Activated CD4-positive, CD25-positive, alpha-beta regulatory T cell (primary cell): ENCODE measurements at places on chromosomes 12 and 14.

GRCh38 chr12:67525617-67525884, 123.0 kb upstream of the DYRK2 start:
- DNase-seq: no peak

DNA sequence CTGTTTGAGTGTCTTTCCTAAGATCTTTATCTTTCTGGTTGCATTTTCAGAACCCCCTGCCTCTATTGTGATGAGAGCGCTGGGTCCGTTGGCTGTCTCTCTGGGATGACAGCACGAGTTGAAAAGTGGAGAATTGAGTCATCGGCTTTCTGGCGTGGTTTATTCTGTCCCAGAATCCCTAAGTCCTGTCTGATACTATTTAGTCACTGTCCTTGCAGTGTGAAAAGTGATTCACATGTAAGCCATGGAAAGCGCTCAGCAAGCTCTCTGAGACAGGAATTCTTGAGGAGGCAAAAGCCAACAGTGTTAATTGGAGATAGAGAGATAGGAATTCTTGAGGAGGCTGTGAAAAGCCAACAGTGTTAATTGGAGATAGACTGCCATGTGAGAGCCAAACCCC, 121.7 kb downstream of the CHST11 start:
- DNase-seq: no peak

GRCh38 chr14:74671789-74672188, 41.1 kb downstream of the AREL1 start:
- no peak for DNase-seq

- DNase-seq: no peak
Measured at GRCh38 chr14:73747379-73748211, 33.4 kb upstream of the PNMA1 start.

GRCh38 chr14:69360438-69361108, 37.5 kb downstream of the ERH start:
- no peak for DNase-seq

- no peak for DNase-seq
Measured at GRCh38 chr14:26765301-26765700, 167.5 kb upstream of the NOVA1 start.

- DNase-seq: no peak
Measured at GRCh38 chr12:131441060-131441396, 269.9 kb upstream of the SFSWAP start.

GRCh38 chr14:104919993-104920315, 4.7 kb upstream of the PLD4 start:
- DNase-seq: no peak

DNA sequence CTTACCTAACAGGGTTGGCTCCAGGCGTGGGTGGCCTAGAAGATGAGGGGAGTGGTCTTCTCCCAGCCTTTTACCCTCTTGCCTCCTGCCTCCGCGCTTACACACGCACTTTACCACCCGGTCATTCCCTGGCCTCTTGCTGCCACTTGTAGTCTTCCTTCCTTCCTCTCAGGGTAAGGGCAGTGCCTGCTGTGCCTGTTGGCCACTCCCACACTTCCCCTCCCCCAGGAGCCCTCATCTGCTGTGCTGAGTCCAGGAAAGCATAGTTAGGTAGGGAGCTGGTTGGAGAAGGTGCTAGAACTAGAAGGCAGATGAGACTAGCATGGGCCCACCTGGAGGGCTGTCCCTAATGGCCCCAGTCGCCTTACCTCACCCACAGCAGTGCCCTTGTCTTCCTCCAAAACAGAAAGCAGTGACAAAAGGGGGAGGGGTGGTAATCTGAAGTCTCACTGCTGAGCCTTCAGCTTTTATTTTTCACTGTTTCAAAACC, 54.3 kb upstream of the SRSF5 start:
- DNase-seq: no peak

DNA sequence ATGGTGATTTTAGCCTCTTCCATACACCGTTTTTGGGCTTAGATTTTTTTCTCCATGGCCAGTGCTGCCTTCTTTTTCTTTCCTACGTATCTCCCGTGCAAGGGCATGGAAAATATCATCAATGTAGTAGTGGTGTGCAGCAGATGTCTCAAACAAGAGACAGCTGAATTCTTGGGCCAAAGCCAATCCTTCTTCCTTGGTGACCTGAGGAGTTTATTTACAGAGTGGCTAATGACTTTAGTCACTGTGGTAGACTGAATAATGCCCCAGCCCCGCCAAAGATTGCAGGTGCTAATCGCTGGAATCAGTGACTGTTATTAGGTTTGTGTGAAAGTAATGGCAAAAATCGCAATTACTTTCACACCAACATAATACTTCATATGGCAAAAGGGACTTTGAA, 235.5 kb upstream of the NOS1 start:
- DNase-seq: no peak

- no peak for DNase-seq
Measured at GRCh38 chr12:53756300-53757100, 4.7 kb upstream of the CISTR start.

- no peak for DNase-seq
Measured at GRCh38 chr12:32419520-32419960, 20.2 kb downstream of the FGD4 start.

DNA sequence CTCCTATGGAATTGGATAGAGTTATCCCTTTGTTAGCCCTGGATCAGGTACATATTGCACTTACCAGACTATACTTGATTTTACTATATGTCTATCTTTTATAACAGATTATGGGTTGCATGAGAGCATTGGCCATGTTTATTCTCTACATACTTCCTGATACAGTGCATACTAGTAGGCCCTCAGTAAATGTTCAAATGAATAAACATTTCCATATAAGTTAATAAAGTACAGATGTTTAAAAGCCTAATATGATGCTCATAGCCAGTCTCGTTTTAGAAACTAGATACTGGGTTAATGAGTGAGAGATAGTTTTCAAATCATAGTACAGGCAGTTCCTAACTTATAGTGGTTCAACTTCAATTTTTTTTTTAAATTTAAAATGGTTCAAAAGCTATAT, 39.5 kb upstream of the TOMM20L start:
- DNase-seq: no peak

DNA sequence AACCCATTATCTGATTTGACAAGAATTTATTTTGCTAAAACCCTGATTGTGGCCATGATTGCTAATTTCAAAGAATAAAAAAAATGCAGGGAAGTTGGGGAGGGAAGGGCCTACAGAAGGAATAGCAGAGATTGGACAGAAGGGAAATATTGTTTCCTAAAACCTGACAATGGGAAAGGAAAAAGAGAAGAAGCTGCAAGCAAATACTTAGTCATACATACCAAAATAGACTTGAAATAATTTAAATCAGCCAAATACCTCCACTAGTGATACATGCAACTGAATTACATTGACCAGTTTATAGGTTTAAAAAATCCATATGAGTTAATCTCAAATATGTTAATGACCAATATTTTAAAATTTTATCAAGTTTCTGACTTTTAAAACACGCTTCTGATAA, 75.1 kb downstream of the PELI2 start:
- no peak for DNase-seq

DNA sequence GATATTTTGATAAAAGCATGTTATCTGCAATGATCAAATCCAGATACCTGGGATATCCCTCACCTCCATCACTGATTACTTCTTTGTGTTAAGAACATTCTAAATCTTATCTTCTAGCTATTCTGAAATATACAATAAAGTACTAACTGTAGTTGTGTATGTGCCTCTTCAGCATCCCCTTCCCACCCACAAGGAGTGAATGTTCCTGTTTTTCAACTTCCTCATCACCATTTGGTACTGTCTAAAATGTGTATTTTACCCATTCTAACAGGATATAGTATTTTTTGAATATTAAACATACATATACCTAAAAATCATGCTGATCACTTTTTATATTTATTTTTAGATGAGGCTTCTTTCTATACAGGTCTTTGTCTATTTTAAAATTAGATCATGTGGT, 1252.6 kb downstream of the TMEM121 start:
- DNase-seq: no peak

- DNase-seq: no peak
Measured at GRCh38 chr14:66514213-66514612, 6.3 kb downstream of the GPHN start.

DNA sequence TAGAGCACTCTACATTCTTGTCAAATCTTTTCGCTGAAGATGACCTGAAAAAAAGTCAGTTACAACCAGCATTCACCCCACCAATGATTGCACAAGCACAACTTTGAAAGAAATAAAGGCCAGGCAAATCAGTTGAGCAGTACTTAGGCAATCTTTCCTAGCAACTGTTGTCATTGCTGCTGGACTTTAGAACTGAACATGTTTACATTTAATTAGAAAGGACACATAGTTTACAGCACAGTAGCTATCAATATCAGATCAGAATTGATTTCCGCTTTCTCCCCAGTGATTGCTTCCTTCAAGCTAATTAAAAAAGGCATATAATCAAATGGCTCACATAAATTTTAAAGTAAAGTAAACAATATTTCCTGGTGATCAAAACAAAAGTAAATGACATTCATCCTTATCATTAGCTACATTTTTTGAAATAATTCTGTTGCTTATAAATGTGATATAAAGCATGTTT, 128.4 kb downstream of the FOXA1 start:
- no peak for DNase-seq

- no peak for DNase-seq
Measured at GRCh38 chr12:57842342-57843294, 3.9 kb downstream of the CTDSP2 start.
